ENCODE measurements at places on chromosomes 16 and 17. TPM values are rescaled to one million over a fixed set of nuclear protein-coding genes. Genes with fewer than 3 reads are reported as not detected.

GRCh38 chr16:67247192-67248072 lies at the start of gene FHOD1:
TSS of gene FHOD1 (minus strand) at chr16:67247481. CDS start at chr16:67247410, 71 bp downstream.
- H3K4me3 ChIP-seq, result peak within 1 kb of the TSS; percentile 90
- DNase-seq, result peak; percentile 98
- H3K27me3 ChIP-seq, result no peaks in the 10 kb centered on the region
- H3K27ac ChIP-seq, result peak within 1 kb of the TSS; percentile 79

- H3K36me3 ChIP-seq, result no peaks in the 10 kb centered on the region
- H3K4me1 ChIP-seq, result no peaks in the 10 kb centered on the region
These were observed at the start of gene NKIRAS2 for GRCh38 chr17:42019509-42020404. TSS of gene NKIRAS2 (plus strand) at chr17:42020090. CDS start at chr17:42021578, 1,488 bp downstream.

GRCh38 chr17:44627513-44628242 lies 28.6 kb upstream of the MEIOC start:
- no peaks in the 10 kb centered on the region for H3K27me3 ChIP-seq
- no peak for DNase-seq
- no peaks in the 10 kb centered on the region for H3K4me1 ChIP-seq
- no peak overlapping the region for H3K4me3 ChIP-seq

GRCh38 chr16:88782454-88783390 lies 2.3 kb downstream of the PIEZO1 start:
- H3K4me3 ChIP-seq, result peak overlapping the region; percentile 74
- peaks cover 64% of the 10 kb centered on the region for H3K4me1 ChIP-seq
- DNase-seq, result peak; percentile 31
- H3K27me3 ChIP-seq, result no peaks in the 10 kb centered on the region
- no peaks in the 10 kb centered on the region for H3K36me3 ChIP-seq
- H3K27ac ChIP-seq, result peak overlapping the region; percentile 95

GRCh38 chr16:9357829-9358228 lies 266.4 kb downstream of the HAPSTR1 start:
- H3K27ac ChIP-seq, result no peak overlapping the region
- no peaks in the 10 kb centered on the region for H3K4me1 ChIP-seq
- H3K27me3 ChIP-seq, result no peaks in the 10 kb centered on the region
- no peak for DNase-seq
- no peak overlapping the region for H3K4me3 ChIP-seq

- peaks cover 7% of the 10 kb centered on the region for H3K4me1 ChIP-seq
- H3K4me3 ChIP-seq, result no peak overlapping the region
- no peak for DNase-seq
These were observed 71.2 kb downstream of the TNRC6C start for GRCh38 chr17:78029697-78030096.

GRCh38 chr17:45347444-45347843 lies 30.6 kb upstream of the MAP3K14 start:
- H3K4me3 ChIP-seq, result no peak overlapping the region
- H3K27ac ChIP-seq, result no peak overlapping the region

DNA sequence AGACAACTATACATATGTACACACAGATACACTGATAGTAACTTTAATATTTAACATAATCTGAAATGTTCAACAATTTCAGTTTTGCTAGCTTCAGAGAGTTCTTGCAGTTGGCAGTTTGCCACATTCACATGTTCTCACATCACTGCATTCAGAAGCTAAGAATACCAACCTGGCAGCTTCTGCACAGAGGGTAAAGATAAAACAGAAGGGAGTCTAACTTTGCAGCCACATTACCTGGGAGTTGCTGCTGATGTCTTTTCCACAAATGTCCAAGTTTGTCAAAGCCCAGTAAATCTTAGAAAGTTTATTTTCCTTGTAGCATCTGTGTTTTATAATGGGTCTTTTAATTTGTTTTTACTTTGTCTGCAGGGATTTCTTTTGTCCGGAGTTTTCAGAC lies 332.0 kb downstream of the BCAS3 start:
- no peak overlapping the region for H3K4me3 ChIP-seq
- H3K27me3 ChIP-seq, result no peaks in the 10 kb centered on the region
- no peaks in the 10 kb centered on the region for H3K4me1 ChIP-seq
- no peak overlapping the region for H3K27ac ChIP-seq

DNA sequence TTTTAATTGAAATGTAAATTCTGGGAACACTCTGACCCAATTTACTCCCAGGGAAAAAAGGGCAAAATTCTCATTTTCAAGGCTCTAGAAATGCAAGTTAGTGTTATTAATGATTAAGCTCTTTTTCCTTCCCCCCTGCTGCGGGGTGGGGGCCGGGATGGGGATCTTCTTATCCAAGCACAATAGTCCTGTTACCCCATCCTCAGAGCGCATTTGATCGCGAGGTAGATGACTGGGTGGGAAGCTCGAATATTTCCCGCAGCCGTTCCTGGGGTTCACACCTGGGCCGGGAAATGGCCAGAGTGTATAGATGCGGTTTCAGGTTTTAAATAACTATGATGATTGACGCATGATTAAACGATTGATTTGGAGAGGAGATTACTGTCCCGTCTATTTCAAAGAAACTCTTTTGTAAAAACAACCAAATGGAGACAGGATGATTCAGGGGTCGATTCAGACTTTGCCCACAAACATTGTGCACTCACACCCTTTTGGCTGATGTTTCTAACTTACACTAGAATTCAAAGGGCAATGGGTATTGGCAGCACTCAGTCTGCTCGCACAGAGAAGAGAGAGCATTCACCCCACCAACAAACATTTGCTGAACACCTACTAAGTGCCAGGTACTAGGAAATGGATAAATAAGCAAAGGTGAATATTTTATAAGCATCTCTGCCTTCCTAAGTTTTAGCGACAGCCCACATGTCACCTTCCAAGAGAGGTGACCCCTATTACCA lies 55.0 kb downstream of the SALL1 start:
- H3K4me1 ChIP-seq, result no peaks in the 10 kb centered on the region
- no peak overlapping the region for H3K4me3 ChIP-seq
- no peak overlapping the region for H3K27ac ChIP-seq
- no peaks in the 10 kb centered on the region for H3K36me3 ChIP-seq
- DNase-seq, result no peak
- H3K27me3 ChIP-seq, result peaks cover 55% of the 10 kb centered on the region

DNA sequence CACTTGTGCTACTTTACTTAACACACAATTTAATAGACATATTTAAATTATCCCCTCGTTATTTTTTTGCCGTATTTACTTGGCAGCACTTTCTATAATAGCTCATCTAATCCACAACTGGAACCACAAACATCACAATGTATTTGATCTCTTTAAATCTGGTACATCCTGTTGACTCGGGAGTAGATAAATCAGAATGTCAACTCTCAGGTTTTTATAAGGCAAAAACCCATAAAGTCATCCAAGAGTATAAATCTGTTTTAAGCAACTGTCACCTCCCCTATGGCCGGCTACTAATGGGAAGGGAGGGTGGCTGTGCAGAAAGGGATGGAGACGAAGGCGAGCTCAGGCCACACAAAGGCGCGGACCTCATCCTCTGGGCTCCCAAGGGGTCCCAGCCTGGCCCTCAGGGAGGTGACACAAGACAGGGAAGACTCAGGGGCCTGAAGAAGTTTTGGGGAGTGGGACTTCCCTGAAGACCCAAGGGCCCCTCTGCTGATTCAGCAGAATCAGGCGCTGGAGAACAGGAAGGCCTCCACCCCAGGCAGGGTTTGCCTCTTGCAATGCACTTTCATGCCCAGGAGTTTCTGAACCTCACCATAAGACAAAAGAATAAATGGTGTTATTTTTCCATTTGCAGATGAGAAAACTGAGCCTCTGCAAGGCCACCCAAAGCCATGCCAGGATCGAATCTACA lies 122.5 kb downstream of the ZNF423 start:
- H3K36me3 ChIP-seq, result no peaks in the 10 kb centered on the region
- H3K4me1 ChIP-seq, result peaks cover 16% of the 10 kb centered on the region
- peak; percentile 45 for DNase-seq
- no peaks in the 10 kb centered on the region for H3K27me3 ChIP-seq
- no peak overlapping the region for H3K4me3 ChIP-seq

DNA sequence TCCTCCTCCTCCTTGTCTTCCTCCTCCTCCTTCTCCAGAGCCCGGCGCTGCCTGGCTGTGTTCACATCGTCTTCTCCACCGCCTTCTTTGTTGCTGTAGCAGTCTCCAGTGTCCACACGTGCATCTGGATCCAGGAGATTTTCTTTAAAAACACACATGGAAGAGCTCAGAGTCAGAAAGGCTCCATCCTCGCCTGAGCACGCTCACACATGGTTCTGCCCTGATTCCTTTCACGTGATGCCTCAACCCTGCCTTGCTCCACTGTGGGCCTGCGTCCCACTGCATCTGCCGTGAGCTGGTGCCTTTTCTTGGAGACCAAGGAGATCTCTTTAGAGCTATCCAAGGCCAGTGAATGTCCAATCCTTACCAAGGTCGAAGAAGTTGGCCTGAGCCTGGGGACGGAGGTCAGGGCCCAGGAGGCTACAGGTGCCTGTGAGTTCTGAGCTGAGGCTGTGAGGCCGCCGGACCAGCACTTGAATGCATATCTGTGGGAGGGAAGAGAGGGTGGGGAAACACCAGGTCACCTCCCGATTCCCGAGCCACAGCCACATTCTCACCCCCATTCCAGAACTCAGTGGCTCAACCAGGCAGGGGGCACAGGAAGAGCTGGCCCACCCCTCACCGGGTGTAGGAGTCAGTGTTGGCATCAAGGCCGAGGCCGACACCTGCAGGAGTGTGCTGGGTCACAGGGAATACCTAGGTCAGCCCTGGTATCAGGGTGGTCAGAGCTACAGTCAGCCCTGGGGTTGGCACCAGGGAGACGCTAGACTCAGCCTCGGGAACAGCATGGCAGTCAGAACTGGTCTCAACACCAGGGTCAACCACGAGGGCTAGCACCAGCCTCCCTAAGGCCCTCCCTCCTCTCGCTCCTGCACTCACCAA lies 37.6 kb downstream of the HASPIN start:
- H3K4me1 ChIP-seq, result no peaks in the 10 kb centered on the region
- no peak overlapping the region for H3K27ac ChIP-seq
- no peak for DNase-seq
- no peak overlapping the region for H3K4me3 ChIP-seq

GRCh38 chr16:89266521-89267134 lies 49.1 kb downstream of the ZNF778 start:
- H3K27me3 ChIP-seq, result no peaks in the 10 kb centered on the region
- H3K36me3 ChIP-seq, result peaks cover 43% of the 10 kb centered on the region
- DNase-seq, result no peak

GRCh38 chr16:78749745-78750268 lies 650.4 kb downstream of the WWOX start:
- H3K4me1 ChIP-seq, result no peaks in the 10 kb centered on the region
- H3K36me3 ChIP-seq, result no peaks in the 10 kb centered on the region
- no peak overlapping the region for H3K27ac ChIP-seq
- no peaks in the 10 kb centered on the region for H3K27me3 ChIP-seq

DNA sequence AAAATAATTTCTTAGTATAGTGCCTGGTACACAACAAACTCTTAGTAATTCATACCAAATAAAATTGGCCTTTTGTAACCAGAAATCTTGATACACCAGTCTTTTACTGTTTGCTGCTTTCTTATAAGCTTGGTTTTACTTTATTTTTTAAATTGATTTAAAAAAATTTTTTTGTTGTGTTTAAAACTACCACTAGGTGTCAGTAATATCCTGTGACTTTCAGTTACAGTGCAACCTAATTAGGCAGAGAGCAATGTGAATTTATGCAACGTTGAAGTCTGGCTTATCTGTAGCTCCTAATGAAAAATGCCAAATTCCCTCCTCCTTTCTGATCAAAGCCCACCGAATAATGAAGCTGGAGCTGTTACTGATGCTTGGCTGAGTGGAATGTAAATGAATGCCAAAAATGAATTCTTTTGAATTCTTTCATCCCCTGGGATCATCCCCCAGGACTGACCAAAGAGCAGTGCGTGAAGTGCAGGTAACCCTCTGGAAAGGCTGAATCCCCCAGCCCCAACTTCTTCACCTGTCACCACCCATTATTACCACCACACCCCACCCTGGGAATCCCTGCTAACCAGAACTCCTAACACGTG lies 3.8 kb downstream of the ERCC4 start:
- peaks cover 7% of the 10 kb centered on the region for H3K4me1 ChIP-seq
- peaks cover 17% of the 10 kb centered on the region for H3K36me3 ChIP-seq
- H3K27me3 ChIP-seq, result no peaks in the 10 kb centered on the region
- peak; percentile 74 for DNase-seq

DNA sequence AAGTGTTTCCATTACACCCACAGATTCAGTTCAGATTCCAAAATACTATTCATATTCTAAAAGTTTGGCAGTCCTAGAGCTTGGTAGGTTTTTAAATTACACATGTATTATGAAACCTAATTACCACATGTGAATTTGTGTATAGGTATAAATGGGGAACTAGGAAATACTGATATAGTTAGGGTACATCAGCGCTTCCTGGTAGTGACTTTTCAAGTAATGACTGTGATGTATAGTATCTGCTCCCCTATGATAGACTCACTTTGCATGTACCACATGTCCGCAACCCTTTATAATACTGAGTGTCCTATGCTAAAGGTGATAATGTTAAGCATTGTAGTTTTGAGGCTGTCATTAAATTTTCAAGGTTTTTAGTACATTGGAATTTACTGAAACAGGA lies 22.9 kb downstream of the CDK12 start:
- no peaks in the 10 kb centered on the region for H3K36me3 ChIP-seq
- no peak for DNase-seq
- no peak overlapping the region for H3K4me3 ChIP-seq
- H3K27me3 ChIP-seq, result no peaks in the 10 kb centered on the region
- H3K27ac ChIP-seq, result no peak overlapping the region
- no peaks in the 10 kb centered on the region for H3K4me1 ChIP-seq

GRCh38 chr16:50066482-50067289 lies 916 bp downstream of the HEATR3 start:
- peak overlapping the region; percentile 94 for H3K27ac ChIP-seq
- DNase-seq, result no peak
- H3K36me3 ChIP-seq, result peaks cover 21% of the 10 kb centered on the region
- H3K27me3 ChIP-seq, result no peaks in the 10 kb centered on the region
- no peaks in the 10 kb centered on the region for H3K4me1 ChIP-seq
- peak overlapping the region; percentile 78 for H3K4me3 ChIP-seq

GRCh38 chr17:21162394-21162775 lies 35.6 kb downstream of the DHRS7B start:
- H3K4me1 ChIP-seq, result no peaks in the 10 kb centered on the region
- no peaks in the 10 kb centered on the region for H3K36me3 ChIP-seq
- no peak overlapping the region for H3K27ac ChIP-seq
- no peak for DNase-seq

The PRR35 gene
- not detected for total RNA-seq

The TEKT1 gene
- not detected for total RNA-seq

The SPATA22 gene
- total RNA-seq, result not detected

The SMG6 gene
- total RNA-seq, result 38.4 TPM

The AXIN2 gene
- total RNA-seq, result 10.7 TPM

The YPEL2 gene
- total RNA-seq, result 0.60 TPM

Measured in A673 (cell line).